IMR-90 (cell line): ENCODE measurements at places on chromosomes 5 and 9. TPM values are rescaled to one million over a fixed set of nuclear protein-coding genes. Genes with fewer than 3 reads are reported as not detected.

The LCP2 gene
- not detected in 2 replicates for total RNA-seq

GRCh38 chr5:164204338-164204946 lies 699.0 kb downstream of the MAT2B start:
- peak; percentile 75 for DNase-seq

- no peak for DNase-seq
These were observed 312.2 kb downstream of the EPB41L4A start for GRCh38 chr5:112106878-112107277.

- DNase-seq, result peak; percentile 69
These were observed 126.2 kb downstream of the SAXO1 start for GRCh38 chr9:18906656-18907395.

DNA sequence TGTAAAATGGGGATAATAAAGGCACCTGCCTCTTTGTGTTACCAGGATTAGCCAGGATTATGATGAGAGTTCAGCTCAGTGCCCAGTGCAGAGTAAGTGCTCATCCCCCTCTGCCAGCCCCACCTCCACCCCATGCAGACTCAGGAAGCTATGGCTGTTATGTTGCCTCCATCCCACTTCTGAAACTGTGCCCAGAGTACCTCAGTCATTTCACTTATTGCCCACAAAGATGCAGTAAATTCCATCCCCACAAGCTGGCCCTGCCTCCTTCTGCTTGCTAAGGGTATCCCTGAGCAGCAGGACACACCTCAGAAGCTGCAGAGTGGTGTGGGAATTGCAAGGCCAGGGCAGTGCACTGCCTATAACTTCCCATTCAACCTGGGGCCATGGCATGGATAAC lies 415.1 kb downstream of the SPOCK1 start:
- no peak for DNase-seq

DNA sequence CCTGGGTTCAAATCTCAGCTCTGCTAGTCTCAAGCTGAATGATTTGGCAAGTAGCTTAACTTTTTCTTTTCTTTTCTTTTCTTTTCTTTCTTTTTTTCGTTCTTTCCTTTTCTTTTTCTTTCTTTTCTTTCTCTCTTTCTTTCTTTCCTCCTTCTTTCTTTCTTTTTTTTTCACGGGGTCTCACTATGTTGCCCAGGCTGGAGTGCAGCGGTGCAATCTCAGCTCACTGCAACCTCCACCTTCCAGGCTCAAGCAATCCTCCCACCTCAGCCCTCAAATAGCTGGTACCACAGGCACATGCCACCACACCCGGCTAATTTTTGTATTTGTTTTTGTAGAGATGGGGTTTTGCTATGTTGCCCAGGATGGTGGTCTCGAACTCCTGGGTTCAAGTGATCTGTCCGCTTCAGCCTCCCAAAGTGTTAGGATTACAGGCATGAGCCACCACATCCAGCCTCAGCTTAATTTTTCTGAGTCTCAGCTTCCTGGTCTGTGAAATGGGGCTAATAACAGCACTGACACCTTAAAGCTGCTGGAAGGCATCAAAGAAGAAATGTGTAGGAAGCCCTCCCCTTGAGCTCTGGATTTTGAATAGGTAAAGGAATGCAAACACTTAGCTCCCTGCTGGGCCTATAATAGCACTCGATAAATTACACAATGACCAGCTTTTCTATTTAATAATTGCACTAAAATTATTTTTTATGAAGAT lies 17.5 kb upstream of the PPARGC1B start:
- no peak for DNase-seq

The GNA14 gene
- under 0.01 TPM in 1 of 2 replicates, not detected in the other for total RNA-seq

The TMEM174 gene
- total RNA-seq, result not detected in 2 replicates

The OTP gene
- total RNA-seq, result not detected in 2 replicates

DNA sequence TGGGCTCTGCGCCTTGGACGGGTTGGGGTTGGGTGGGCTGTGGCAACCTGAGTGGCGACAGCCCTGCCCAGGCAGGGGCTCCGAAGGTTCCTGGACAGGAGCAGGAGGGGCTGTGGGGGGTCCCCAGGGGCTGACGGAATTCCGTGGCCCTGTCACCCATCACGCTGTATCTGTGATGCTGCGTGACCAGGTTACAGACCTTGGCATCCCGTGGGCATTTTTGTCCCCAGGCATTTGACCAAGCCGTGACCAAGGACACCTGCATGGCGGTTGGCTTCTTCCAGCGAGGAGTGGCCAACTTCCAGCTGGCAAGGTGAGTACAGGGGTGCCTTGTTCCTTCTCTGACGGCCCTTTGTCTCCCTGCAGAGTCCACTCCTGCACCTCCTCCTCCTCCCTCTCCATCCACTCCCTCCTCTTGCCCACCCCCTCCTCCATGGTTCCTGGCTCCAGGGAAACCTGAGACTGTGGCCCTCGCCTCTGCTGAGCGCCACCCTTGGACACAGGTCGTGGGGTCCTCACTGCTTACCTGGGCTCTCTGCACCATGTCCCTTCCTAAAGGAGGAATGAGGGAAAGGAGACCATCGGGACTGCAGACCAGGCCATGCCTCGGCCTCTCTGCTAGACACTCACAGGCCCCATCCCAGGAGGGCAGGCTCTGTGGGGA lies 3.0 kb downstream of the NOXA1 start:
- no peak for DNase-seq

The SLC4A9 gene
- not detected in 2 replicates for total RNA-seq

DNA sequence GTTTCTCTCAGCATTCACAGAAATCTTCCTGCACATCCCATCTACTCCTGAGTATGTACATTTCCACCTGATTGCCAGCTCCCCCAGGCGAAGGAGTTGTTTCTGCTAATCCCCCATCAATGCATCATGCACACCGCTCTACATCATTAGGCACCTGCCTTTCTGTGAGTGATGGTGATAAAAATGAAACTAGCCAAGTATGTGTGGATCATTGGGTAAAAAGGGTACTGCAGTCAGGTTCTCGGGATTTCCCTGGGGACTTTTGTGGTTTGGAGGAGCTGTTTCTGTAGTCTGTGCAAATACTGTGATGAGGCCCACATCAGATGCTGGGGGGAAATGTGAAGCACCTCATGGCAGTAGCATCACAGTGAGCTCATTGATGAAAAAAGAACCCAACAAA lies 30.4 kb downstream of the CAMK4 start:
- peak; percentile 40 for DNase-seq
